ENCODE measurements at places on chromosomes 1 and 21.
A peak's percentile ranks its signal among the peaks of the same experiment; 100 is the strongest.

- DNase-seq: no peak
These were observed 21.7 kb downstream of the BCAR3 start for GRCh38 chr1:93659822-93660503.

GRCh38 chr1:158362482-158362881 lies 8.8 kb downstream of the CD1E start:
- peak; percentile 100 for DNase-seq

GRCh38 chr1:206551986-206552326 lies 44.6 kb downstream of the RASSF5 start:
- no peak for DNase-seq

DNA sequence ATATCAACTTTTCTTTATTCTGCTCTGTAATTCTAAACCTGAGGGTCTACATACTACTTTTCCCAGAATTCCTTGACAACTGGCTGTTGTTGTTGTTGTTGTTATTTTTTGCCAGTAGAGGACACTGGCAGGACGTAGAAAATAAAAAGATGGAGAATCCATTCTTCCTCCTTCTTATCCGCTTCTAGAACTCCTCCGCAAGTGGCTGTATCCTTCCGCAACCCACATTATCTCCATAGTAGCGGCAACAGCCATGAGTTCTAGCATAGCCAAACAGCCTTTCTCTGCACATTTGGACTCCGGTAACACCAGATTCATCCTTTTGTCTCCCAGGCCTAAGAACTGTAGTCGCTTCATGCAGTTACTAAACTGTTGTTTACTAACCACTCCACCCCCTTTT lies 91.1 kb upstream of the CACHD1 start:
- no peak for DNase-seq

DNA sequence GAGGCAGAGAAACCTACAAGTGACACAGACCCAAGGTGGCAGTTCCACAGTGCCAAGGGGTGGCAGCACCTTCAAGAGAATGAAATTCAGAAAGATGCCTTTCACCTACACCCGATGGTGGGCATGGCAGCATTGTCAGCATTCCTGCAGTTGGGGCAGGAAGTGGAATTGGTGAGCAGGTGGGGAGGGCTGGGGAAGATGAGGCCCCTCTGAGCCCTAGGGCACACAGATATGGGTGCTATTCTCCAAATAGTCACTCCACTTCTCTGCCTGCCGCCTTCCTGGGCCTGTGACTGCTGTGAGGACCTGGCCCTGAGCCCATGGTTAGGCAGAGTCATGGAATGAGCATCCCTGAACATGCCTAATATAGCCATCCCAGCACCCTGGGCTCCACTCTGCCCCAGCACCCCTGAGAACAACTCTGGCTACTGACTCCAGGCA lies 8.3 kb downstream of the SHISA4 start:
- no peak for DNase-seq

DNA sequence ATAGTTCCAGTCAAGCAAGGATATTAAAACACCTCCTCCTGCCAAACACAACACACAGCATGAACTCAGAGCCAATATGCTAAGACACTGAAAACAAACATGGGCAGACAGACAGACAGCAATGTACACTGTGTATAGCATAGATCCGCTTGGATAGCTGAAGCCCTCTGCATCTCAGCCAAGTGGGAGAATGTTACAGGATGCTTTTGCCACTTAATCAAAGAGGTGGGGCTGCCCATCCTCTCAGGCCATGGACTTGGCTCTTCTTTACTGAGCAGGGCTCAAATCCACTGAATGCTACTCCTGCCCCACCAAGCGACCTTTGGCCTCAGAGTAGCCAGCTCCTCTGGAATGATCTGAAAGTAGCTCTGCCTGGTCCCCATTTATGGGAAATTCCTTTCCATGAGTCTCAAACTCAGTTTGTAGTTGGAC lies 64.7 kb upstream of the NGF start:
- DNase-seq: no peak

DNA sequence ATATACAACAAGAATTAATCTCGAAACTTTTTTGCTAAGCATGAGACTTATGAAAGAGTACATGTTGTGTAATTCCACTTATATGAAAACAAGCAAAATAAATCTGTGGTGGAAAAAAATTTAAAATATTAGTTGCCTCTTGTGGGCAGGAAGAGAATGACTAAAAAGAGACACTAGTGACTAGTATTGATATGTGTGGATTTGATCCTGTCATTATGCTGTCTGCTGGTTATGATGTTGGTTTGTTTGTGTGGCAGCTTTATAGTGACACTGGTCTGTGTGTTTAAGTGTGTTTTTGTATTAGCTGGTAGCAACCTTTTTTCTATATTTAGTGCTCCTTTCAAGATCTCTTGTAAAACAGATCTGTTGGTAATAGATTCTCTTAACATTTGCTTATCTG lies 267.8 kb upstream of the NRIP1 start:
- DNase-seq: no peak

- no peak for DNase-seq
These were observed 68.0 kb upstream of the TRAPPC10 start for GRCh38 chr21:43944078-43944633.

DNA sequence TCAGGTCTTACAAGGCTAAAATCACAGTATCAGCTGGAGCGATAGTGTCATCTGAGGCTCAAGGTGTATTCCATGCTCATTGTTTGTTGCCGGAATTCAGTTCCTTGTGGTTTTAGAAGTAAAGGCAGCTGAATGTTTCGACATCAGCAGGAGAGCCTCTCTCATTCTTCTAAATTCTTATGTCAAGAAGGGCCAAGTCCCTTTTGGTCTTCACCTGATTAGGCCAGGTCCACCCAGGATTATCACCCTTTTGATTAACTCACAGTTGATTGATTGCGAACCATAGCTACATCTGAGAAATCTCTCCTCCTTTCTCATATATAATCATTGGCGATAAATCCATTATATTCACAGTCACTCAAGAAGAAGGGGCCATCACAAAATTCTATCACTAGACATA lies 806.7 kb upstream of the PRMT6 start:
- DNase-seq: no peak

GRCh38 chr1:90782046-90782445 lies 64.9 kb upstream of the BARHL2 start:
- no peak for DNase-seq

GRCh38 chr1:195617106-195617505 lies 991.1 kb downstream of the KCNT2 start:
- no peak for DNase-seq

- DNase-seq: peak; percentile 99
These were observed at the start of gene RBM8A for GRCh38 chr1:145927063-145927886. Gene RBM8A (minus strand): TSS chr1:145927484. CDS start chr1:145927426, 58 bp downstream.

- peak; percentile 19 for DNase-seq
These were observed 23.1 kb upstream of the TNFRSF1B start for GRCh38 chr1:12143631-12144155.

DNA sequence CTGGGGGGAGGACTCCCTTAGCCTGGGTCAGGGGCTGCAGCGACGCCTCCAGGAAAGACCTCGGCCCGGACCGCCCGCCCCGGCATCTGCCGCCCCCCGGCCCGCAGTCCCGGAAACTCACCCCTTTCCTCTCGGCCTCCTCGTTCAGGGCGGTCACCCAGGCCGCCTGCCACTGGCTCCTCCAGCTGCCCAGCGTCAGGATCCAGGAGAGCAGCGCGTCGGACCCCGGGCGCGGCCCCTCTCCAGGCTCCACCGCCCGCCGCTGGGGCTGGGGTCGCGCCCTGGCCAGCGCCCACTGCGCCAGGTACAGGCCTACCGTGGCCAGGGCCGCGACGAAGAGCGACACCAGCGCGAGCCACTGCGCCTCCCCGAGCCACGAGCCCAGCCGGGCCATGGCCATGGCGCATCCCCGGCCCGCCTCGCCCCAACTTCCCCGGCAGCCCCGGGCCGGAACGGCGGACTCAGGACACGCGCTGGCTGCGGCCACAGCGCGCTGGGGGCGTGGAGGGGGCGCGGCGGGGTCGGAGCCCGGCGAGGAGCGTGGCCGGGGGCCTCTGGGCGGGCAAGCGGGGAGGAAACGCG lies 478 bp downstream of the C2CD2 start:
- DNase-seq: no peak

- no peak for DNase-seq
These were observed 550.9 kb downstream of the SMYD3 start for GRCh38 chr1:245956225-245956624.

- DNase-seq: no peak
These were observed 35.0 kb downstream of the ACKR1 start for GRCh38 chr1:159239551-159240220.

GRCh38 chr1:172338295-172338735 lies 82.2 kb upstream of the C1orf105 start:
- DNase-seq: no peak

DNA sequence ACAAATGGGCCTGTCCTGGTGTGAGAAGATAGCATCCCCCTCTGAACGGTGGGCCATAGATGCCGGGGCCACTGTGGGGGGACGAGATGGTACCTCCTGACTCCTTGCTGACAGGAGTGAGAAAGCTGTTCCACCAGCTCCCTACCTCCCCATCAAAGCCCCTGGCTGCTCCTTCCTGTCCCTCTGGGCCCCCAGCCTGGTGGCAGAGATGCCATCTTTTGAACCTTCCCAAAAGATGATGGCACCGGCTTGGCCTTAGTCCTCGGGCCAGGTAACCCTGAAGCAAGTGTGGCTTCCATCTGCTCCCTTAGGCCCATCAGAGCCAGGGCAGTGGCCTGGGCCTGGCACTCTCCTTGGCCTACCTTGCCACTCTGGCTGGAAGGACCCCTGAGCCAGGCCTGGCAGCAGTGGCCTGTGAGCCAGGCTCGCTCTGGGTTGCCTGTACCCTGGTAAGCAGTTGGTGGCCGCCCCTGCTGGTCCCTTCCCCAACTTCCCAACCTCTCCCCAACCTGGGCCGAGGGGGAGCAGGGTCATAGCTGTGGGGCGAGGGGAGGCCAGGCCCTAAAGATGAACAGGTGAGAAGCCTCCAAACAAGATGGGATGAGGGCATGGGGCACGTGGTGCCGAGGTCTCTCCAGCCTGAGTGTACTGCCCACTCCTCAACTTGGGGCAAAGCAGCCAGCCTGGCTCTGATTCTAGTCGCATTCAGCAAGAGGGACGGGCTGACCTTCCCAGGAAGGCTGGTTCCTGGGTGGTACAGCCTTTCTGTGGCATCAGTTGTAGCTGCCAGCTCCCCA lies 34.7 kb downstream of the ZBTB17 start:
- no peak for DNase-seq

DNA sequence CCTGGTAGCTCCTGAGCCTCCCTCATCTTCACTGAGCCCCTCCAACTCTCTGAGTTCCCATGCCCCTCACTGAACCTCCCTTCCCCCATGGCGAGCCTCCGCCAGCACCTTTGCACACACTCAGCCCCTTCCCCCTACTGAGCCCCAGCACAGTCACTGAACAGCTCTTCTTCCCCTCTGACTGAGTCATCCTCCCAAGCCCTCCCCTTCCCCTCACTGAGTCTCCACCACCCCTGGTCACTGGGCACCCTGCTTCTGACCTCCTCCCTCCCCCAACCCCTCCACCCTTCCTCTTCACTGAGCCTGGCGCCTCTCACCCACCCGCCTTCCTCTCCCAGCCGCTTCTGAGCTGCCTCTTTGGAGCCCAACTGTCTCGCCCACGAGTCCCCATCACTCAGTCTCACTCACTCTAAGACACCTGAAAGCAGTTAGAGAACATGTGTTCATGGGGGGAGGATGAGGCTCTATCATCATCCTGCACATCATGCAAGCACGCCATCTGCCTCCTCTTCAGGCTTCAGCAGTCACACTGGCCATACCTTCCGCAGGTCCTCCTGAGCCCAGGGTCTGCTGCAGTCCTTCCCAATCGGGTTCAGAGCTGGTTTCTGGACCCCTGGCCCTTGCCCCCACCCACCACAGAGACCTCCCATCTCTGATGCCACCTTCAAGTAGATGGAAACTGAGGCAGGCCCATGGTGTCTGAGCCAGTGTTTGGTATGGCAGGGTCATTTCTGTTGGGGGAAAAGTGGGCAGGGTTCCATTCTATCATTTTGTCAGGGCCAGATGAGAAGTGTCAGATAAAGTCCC lies 2.0 kb upstream of the TRNP1 start:
- DNase-seq: no peak

- peak; percentile 81 for DNase-seq
These were observed 34.6 kb downstream of the DNTTIP2 start for GRCh38 chr1:93844262-93845045.

DNA sequence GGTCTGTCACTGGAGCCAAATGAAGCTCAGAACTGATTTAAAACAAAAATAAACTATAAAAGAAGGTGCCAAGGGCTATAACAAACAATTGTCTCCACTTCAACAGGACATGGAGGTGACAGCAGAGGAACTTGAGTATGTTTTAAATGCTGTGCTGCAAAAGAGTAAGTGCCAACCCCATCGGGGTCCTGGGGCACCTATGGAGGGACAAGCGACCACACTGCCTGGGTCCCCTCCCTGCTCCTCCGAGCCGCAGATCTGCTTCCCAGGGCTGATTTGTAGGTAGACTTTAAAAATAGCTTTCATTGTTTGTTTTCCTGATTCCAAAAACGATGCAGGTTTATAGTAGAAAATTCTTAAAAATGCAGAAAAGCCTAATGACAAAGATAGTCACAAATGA lies 42.8 kb downstream of the CAPN9 start:
- no peak for DNase-seq

- no peak for DNase-seq
These were observed 83.4 kb downstream of the RUNX3 start for GRCh38 chr1:24846671-24847070.

DNA sequence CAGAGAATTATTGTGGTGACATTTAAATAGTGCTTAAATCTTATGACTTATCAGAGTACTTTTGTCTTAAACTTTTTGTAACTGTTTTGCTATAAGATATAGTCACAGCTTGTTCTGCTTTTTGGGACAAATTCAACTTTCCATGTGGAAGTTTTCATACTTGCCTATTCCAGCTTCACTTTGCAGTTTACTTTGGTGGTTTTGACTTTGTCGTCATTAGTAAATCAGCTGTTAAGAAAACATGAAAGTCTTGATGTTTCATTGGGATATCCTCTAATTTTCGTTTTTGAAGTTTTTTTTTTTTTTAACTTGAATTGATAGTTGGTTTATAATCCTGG lies 31.3 kb downstream of the SDCCAG8 start:
- DNase-seq: no peak

GRCh38 chr1:20150326-20150705 lies 11.2 kb downstream of the PLA2G2F start:
- DNase-seq: no peak

- no peak for DNase-seq
These were observed 6.4 kb upstream of the NIBAN1 start for GRCh38 chr1:184980726-184981125.
